Tibial nerve (tissue), 4 donors: ENCODE measurements at places on chromosomes 7 and 10. TPM values are rescaled to one million over a fixed set of nuclear protein-coding genes. Genes with fewer than 3 reads are reported as not detected.

DNA sequence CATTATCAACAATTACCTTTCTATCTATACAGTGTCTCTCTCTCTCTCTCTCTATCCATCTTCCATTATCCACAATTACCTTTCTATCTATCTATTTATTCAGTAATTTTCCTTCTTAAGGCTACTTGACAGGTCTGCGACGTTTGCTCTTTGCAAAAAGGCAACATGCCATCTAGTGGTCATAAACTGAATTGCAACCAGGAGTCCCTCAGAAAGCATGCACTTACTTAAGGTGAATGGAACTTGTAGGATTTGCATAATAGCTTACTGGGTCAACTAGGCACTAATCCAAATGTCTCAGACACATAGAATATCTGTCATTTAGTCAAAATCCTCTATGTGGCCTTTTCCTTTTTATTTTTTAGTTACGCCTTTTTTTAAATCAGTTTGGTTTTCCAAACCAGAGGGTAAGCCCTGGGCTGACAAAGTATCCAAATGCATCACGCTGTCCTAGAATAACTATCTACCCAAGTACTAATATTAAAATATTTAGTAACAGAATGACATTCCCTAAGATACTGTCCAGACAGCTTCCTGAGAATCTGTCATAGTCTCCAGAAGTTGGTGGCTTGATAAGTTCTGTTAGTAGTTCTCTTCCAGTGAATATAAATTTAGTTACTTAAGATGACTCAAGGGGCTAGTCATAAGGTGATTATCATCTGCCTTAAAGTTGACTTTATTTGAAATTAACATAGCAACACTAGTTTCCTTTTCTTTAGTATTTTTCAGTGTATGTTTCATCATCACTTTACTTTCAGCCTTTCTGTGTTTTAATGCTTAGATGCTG, 208.3 kb downstream of the PPP1R3A start:
- H3K36me3 ChIP-seq = no peaks in the 10 kb centered on the region
- H3K27me3 ChIP-seq = no peaks in the 10 kb centered on the region
- peak; percentile 55 for DNase-seq
- H3K27ac ChIP-seq = no peak overlapping the region
- no peaks in the 10 kb centered on the region for H3K4me1 ChIP-seq

- H3K4me1 ChIP-seq = no peaks in the 10 kb centered on the region
- DNase-seq = no peak
- no peak overlapping the region for H3K27ac ChIP-seq
- H3K27me3 ChIP-seq = no peaks in the 10 kb centered on the region
- no peak overlapping the region for H3K4me3 ChIP-seq
Measured at GRCh38 chr7:84092207-84092606, 102.4 kb downstream of the SEMA3A start.

- no peak for DNase-seq
- peaks cover 24% of the 10 kb centered on the region for H3K36me3 ChIP-seq
- H3K4me3 ChIP-seq = no peak overlapping the region
- no peaks in the 10 kb centered on the region for H3K27me3 ChIP-seq
Measured at GRCh38 chr7:6419310-6419773, 28.4 kb downstream of the DAGLB start.

- H3K27ac ChIP-seq = peak overlapping the region; percentile 98
- no peaks in the 10 kb centered on the region for H3K36me3 ChIP-seq
- no peaks in the 10 kb centered on the region for H3K27me3 ChIP-seq
- H3K4me1 ChIP-seq = peaks cover 9% of the 10 kb centered on the region
Measured at GRCh38 chr7:139776486-139777132, 1.2 kb downstream of the HIPK2 start.

Gene PLXNA4
- 14.7 TPM for total RNA-seq
